Small intestine (tissue), 16 donors: ENCODE measurements at places on chromosomes 16 and 17. TPM values are rescaled to one million over a fixed set of nuclear protein-coding genes. Genes with fewer than 3 reads are reported as not detected.

DNA sequence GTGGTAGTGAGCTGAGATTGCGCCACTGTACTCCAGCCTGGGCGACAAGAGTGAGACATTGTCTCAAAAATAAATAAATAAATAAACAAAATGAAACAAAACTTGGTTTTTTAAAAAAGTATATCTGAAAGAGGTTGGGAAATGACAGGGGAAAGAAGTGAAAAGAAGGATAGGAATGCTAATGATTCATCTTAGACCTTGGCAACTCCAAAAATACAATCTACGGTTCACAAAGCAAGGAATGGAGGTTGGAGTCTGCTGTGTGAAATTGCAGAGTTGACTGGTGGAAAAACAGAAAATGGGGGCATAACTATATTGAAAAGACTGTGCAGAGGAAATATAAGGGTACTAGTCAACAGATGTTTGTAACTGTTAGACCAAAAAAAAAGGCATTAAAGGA is 40.0 kb upstream of the CD300E start:
- DNase-seq = no peak

- no peak for DNase-seq
Measured at GRCh38 chr17:68133346-68134045, 98.0 kb downstream of the KPNA2 start.

DNA sequence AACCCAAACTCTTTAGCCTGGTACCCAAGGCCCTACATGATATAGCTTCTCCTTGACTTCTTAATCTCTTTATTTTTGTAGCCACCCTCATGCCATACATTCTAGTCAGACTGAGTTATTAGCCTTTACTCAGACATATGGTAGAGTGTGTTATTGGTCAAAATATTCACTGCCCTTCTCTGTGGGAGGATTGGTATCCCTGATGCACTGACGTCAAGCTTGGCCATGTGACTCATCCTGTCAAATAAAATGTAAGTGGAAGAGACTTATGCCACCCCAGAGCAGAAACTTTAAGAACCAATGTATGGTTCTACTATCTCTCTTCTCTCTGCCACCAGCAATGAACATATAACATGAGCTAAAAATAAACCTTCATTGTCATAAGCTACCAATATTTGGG is 12.2 kb upstream of the BEAN1 start:
- no peak for DNase-seq

DNA sequence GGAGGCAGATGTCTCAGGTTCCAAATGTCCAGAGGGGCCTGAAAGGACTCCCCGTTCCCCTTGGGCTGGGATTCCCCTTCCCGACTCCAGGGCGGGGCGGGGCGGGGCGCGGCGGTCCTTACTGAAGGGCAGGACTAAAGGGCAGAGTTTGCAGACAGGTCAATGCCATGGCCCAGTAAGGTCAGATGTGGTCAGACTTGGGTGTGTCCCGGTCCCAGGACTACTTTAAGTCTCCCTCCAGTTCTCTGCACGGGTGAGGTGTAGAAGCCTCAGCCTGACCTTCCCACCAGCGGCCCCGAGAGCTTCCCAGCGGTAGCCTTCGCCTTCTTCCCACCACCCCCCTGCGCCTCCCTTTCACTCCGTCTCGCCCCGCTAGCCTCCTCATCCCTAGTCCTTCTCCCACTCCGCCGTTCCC is 532 bp downstream of the KDM6B start:
- peak; percentile 79 for DNase-seq

DNA sequence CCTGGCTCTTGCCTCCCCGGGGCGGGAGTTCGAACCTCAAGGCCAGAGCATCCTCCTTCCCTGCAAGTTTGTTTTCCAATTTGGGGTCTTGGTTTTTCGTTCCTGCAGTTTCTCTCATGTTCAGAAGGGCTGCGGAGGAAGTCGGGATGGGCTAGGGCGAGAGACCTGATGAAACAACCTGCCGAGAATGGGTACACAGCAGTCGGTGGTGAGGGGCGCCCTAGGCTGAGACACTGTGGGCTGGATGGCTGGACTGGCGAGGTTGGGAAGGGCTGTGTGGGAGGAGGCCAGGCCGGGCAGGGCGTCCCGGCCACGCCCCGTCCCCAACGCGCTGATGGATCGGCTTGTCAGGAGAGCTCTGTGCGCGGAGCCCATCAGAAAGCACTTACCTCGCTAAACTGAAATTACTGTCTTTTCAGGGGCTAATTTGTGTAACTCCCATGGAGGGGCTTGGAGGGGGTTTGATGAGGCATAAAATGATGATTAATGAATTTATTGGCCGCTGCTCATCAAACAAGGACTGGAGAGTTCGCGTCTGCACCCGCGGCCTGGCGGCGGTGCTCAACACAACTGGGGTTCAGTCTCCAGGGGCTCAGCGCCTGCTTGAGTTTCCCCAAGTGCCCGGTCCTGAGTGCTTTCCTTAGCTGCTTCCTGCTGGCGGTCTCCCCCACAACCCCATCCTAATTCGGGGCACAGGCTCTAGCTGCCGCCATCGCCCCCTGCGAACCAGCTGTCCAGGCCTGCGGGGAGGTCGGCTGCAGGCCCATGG is 9.0 kb downstream of the IRX5 start:
- no peak for DNase-seq

- DNase-seq = no peak
Measured at GRCh38 chr16:4746991-4747574, 12.7 kb downstream of the DNAAF8 start.

GRCh38 chr16:22427556-22427955 is 53.1 kb upstream of the CDR2 start:
- DNase-seq = no peak

DNA sequence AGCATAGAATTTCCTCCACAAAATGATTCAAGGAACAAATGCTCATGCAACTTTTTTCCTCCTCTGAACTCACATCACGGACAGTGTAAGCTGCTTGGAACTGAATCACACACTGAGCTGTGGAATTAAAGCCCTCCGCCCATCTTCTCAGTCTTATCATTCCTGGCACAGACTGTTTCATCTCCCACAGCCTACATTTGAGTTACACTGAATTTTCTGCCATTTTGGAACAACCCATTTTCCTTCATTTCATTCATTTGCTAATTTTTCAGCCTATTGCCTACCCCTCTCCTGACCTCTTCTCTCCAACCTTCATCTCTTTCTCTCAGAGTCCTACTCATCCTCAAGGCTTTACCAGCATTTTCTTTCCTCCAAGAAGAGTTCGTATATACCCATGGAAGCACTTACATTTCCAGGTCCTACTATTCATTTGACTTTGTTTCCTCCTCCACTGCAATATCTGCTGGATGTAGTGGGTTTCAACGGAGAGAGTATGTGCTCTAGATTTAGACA is 39.1 kb upstream of the TOM1L1 start:
- DNase-seq = no peak

- DNase-seq = peak; percentile 71
Measured at GRCh38 chr17:47841488-47842291, 617 bp upstream of the SCRN2 start.

DNA sequence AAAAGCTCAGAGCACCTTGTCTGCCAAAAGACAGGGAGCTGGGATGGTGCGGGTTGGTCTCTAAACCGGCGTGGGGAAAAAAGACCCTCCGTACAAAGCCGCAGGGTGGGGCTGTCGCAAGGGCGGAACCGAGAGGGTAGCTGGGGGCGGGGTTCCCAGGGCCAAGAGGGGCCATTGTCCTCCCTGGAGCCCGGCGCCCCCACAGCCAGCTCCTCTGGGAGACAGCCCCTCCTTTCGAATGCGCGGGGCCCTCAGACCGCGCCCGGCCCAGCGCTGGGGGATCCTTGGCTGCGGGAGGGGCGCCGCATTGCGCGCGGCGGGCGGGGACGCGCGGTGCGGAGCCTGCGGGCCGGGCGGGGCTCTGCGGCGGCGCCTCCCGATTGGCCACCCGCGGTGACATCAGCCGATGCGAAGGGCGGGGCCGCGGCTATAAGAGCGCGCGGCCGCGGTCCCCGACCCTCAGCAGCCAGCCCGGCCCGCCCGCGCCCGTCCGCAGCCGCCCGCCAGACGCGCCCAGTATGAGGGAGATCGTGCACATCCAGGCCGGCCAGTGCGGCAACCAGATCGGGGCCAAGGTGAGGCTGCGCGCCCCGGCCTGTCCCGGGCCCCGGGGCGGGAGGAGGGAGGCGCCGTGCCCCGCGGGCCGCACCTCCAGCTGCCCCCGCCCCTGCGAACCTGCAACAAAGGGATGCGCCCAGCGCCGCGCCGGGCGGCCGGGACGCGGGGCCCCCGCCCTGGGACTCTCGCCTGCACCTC is at the start of gene TUBB3:
Gene TUBB3, plus strand, starts transcription at position 459 of the 756 bp plus-strand sequence. Its CDS starts 60 bp downstream, at position 519.
- peak; percentile 43 for DNase-seq

DNA sequence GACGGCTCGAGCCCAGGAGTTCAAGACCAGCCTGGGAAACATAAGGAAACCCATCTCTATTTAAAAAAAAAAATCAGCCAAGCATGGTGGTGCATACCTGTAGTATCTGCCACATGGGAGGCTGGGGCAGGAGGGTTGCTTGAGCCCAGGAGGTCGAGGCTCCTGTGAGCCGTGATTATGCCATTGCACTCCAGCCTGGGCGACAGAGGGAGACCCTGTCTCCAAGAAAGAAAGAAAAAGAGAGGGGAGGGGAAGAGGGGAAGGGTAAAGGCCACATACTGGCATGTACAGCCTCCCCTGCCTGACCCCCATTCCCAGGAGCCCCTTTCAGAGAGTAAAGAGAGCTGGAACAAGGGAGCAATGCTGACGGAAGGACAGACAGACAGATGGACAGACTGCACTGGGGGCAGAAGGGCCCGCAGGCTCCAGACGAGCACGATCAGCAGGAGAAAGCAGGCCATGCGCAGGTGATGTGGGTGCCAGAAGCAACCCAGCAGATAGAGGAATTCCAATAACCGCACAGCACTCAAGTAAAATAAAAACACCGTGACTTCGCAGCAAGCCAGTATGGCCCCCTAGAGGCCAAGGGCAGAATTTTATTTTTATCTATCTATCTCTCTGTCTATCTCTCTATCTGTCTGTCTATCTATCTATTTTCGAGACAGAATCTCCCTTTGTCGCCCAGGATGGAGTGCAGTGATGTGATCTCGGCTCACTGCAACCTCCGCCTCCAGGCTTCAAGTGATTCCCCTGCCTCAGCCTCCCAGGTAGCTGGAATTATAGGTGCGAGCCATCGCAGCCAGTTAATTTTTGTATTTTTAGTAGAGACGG is 27.1 kb upstream of the SNN start:
- peak; percentile 56 for DNase-seq

GRCh38 chr17:66799849-66800537 is 34.9 kb upstream of the CACNG5 start:
- no peak for DNase-seq

DNA sequence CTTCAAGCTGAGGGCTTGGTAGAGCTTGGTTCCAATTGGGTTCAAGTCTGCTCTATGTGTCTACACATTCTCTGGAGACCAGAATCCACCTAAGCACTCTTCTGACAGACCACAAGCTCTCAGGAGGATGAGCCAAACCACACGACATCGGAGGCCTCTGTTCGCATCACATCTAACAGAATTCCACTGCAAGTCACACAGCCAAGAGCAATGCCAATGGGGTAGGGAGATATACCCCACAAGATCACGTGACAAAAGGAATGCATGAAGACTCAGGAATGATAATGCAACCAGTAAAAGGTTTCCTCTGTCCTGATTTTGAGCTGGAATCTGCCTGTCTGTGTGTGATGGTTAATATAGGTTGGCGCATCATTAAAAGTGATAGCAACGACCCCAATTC is 46.6 kb upstream of the RPL38 start:
- DNase-seq = no peak

- no peak for DNase-seq
Measured at GRCh38 chr16:51343411-51343810, 192.3 kb upstream of the SALL1 start.

DNA sequence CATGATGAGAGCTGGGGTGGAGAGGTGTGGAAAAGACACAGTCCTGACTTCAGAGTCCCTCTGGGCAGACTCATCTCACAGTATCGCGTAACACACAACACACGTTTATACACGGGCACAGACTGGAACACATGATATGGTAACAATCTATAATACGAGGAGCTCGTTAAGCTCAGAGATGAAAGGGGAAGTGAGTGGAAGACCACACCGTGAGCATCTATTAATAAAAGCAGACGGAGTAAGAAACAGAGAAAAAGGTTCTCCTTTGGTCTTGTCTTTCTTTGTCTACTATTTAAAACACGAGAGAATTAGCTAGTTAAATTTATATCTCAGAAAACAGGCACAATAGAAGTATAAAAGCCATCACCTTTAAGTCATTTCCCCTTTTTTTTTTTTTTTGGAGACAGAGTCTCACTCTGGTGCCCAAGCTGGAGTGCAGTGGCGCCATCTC is 13.5 kb downstream of the ANKRD11 start:
- no peak for DNase-seq

The MPP2 gene
- 1.8 TPM for polyA plus RNA-seq

The SENP3 gene
- polyA plus RNA-seq = 53.1 TPM

The CETP gene
- 1.6 TPM for polyA plus RNA-seq

The NPIPB13 gene
- 16.6 TPM for polyA plus RNA-seq

The WNT9B gene
- polyA plus RNA-seq = 0.22 TPM

The CFAP52 gene
- polyA plus RNA-seq = not detected

The ZNF205 gene
- polyA plus RNA-seq = 17.7 TPM

The IKZF3 gene
- polyA plus RNA-seq = 0.67 TPM

The SLC16A13 gene
- polyA plus RNA-seq = 1.8 TPM
